ENCODE measurements at places on chromosomes 4 and X.

DNA sequence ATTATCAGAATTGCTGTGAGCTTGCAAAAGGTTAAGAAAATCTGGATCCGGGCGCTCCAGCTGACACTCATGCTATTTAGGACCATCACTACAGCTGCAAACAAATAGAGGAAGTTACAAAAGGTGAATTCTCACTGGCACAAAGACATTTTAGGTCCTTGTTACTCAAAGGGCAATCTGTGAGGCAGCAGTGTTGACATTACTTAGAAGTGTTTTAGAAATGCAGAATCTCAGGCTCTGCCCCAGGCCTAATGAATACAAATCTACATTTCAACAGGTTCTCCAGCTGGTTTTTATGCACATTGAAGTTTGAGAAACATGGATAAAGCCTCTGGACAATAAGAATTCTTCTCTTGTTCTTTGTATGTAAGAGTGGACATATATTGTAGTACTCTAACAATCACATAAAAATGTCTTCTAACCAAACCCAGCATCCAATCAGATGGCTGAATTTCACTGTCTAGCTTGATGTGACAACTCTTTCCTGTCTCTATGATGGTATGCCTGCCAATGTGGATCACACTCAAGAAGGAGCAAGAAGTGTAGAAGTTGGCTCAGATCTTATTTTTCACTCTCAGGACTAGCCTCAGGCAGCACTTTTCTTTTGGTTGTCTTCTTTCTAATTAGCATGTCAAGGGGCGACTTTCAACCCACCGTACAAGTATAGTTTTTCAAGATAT, 18.8 kb downstream of the SLC7A11 start:
- no peak for DNase-seq

GRCh38 chr4:153651116-153651515, 33.0 kb upstream of the TLR2 start:
- no peak for DNase-seq

DNA sequence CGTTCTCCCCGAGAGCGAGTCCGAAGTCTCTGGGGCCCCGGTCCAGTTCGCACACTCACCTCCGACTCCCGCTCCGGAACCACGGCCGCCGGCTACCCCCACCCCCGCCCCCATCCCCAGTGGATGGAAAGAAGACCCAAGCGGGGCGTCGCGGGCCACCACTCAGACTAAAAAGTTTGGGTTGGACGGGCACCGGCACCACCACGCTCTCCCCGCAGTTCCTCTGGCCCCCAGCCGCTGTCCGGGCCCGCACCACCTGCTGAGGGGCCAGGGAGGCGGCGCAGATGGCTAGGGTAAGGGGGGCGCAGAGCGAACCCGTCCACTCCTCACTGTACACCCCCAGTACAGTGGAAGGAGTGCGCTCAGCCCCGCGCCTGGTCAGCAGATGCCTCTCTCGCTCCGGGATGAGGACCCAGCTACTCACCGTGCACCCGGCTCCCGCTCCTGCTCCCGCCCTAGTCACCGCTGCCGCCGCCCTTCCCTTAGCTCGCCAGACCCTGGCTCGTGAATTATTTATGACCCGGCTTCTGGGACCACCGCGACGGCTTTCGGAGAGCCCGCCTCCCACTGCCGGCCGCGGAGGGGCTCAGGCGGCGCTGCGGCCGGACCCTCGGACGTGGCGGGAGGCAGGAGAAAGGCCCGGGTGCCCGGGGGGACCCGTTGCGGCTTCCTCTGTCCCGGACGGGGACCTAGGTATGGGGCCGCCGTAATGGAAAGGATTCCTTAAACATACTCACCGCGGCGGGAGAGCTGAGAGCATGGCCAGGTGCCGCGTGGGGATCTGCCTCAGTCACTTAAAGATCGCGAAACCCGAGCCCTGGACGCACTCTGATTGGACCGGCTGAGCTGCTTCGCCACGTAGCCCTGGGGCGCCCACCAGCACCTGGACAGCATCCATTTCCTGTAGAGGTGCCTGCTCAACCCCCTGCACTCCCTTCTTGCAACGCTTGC, at the start of gene PROM1:
Gene PROM1 (minus strand): TSS at position 783 of the 951 bp plus-strand sequence. CDS start 8,117 bp downstream, outside the sequence.
- DNase-seq = no peak

DNA sequence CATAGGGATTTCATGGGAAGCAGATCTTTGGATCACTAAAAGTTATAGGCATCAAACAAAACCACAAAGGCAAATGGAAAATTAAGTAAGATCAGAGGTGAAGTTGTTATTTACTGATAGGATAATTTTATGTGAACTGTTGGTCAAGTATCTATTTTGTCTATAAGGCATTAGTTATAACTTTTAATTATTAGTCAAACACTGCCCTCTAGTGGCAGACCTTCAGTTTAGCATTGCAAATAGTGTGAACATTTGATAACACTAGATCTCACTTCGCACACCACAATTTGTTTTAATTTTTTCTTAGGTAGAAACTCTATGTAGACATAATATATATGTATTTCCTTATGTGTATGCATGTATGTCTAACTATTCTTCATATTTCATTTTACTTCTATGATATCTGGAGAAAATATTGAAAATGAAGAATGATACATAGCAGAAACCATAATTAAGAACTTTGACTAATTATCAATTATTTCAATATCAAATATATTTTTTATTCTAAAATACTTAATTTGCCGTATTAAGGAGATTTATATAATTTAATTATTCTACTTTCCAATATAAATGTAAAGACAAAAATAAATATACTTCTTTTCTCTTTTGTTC, 214.5 kb upstream of the TACR3 start:
- DNase-seq = no peak

GRCh38 chrX:19912-20571, 261.1 kb upstream of the PLCXD1 start:
- DNase-seq = no peak
